Stimulated activated CD4-positive, alpha-beta T cell treated with anti-CD3 and anti-CD28 coated beads, Interleukin-12 subunit alpha, Interleukin-12 subunit beta, amount 100 ng/mL, for 24 hours (primary cell): ENCODE measurements at places on chromosomes 5 and 9.

GRCh38 chr5:148827723-148828122 is 1.3 kb downstream of the ADRB2 start:
- DNase-seq = no peak

GRCh38 chr5:138651058-138651766 is 76.0 kb upstream of the HSPA9 start:
- DNase-seq = no peak

- DNase-seq = peak; percentile 27
Measured at GRCh38 chr9:134396825-134397224, 70.6 kb downstream of the RXRA start.

DNA sequence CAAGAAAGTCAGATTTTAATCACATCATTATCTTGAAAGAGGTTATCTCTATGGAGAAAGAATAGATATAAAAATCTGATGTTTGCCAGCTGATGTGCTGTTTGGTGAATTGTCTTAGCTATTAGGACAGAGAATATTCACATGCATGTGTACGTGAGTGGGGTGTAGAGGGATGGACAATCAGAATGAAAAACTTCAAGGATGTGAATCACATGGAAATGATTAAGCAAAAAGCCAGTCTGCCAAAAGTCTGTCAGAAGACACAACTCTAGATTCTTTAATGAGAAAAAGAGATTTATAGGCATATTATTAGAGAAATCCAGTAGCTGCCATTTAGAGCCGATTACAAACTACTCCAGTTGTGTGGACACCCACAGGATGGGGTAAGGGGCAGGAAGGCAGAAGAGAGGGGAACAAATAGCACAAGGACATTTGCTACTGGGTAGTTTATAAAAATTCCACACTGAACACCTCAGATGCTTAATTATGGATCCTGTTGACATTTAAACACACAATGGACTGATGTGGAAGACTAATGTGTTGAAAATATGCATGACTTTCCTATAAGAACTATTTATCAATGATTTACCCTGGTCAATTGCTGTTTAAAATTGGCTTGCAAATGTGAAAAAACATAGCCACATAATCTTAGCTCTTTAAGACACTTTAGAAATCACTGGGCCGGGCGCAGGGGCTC is 127.4 kb downstream of the PTTG1 start:
- DNase-seq = no peak

DNA sequence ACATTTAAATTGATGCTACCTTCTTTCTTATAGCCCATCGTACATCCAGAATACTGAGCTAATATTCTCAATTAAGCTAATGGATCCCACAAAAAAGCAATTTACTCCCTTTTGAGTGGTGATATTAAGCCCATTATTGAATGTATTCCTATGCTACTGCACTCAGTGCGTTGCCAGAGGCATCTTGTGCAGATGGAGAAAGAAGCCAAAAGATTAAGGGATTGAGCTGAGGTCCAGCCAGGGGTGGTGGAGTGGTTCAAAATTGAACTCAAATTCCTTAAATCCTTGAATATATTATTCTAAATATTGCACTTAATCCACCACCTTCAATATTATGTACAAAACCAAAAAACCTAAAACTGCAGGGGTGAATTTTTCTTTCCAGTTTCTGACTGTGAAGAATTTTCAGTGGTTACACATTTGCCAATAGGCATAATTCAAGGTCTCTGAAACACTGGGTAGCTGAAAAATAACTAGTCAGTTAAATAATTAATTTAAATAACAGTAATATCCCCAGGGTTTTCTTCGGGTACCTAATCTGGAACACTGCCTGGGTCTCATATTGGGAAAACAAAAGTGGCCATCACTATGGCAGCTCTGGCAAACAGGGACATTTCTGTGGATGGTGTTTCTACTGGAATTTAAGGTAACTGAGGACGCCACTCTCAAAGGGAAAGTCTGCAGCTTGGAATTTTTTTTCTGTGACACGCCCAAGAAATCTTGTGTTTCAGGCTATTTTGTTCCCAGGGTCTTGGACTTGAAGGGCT is 6.2 kb upstream of the LIFR start:
- DNase-seq = no peak

DNA sequence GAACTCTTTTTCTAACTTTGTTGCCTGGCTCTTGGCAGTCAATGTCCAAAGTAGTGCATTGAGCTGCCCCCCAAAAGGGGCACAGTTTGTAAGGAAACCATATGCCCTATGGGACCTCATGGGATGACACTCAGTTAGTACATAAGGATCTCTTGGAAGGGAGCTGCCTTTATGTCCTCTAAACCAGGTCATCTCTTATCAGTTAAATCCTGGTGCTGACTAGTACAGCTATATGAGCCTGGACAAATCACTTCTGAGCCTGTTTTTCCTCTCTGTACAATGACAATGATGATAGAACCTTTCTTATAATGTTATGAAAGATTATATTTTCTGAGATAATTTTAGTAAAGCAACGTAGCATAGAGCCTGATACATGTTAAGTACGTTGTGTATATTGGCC is 44.1 kb downstream of the PIK3R1 start:
- DNase-seq = no peak

GRCh38 chr5:144144956-144145751 is 25.3 kb downstream of the YIPF5 start:
- DNase-seq = no peak

DNA sequence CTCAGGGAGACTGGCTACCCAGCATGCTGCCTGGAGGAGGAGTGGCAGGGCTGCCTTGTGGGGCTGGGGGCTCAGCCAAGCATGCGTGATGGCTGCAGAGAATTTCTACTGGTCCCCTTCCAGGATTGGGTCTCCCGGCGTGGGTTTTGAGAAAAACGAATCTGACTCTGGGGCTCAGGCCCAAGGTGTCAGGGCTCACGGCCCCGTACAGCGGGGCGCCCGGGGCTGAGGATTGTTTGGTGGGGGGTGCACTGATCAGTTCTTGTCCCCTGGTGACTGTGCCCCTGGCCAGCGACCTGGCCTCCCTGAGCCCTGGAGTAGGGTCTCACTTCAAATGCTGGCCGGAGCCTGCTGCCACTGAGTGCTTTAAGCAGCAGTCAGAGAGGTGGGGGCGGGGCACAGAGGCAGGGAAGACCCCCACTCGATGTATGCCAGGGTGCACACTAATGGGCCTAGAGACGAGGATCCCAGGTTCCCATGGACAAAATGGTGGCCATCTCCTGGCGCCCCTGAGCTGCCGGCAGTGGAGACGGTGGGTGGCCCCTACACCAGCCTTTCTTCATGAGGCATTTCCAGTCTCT is 45.5 kb upstream of the RNU6ATAC start:
- no peak for DNase-seq

DNA sequence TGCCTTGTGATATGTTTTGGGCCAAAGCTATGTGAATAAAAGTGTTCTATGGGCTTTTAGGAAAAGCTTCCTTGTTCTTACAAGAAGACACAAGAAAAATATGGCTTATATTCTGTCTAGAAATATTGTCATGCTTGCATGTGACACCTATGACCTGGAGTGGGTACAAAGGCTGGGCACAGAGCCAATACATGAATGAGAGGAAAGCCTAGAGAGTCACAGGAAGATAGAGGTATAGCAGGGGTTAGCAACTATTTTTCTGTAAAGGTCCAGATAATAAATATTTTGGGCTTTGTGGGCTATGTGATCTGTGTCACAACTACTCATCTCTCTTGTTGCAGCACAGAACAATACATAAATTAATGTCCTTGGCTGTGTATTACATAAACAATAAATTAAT is 196.6 kb upstream of the CD180 start:
- DNase-seq = no peak

DNA sequence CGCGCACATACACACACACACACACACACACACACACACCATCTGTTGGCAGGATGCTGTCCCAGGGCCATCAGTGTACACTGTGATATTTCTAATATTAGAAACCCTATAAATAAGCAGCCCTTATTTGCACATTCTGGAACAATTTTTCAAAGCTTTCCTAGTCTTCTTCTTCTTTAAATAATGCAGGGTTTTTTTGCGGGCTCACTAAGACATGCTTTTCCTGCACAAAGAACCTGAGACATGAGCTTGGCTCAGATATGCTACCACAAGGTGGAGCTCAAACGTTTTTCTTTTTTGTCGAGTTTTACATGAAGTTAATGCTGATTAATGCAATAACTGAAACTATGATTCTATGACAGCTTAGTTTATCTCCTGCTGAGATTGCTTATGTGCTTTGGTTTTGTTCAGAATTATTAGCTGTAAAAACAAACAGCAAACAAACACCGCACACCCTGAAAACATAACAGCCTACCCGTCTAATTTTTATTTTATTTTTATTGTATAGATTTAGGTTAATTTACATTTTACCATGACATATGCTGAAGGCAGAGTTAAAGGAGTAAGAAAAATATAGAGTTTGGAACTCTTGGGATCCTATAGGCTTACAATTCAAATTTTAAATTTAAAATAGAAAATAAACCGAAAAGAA is 95.8 kb downstream of the ALDH1A1 start:
- DNase-seq = no peak
